B cell (primary cell): ENCODE measurements at places on chromosomes 13 and 19.
A peak's percentile ranks its signal among the peaks of the same experiment; 100 is the strongest.

DNA sequence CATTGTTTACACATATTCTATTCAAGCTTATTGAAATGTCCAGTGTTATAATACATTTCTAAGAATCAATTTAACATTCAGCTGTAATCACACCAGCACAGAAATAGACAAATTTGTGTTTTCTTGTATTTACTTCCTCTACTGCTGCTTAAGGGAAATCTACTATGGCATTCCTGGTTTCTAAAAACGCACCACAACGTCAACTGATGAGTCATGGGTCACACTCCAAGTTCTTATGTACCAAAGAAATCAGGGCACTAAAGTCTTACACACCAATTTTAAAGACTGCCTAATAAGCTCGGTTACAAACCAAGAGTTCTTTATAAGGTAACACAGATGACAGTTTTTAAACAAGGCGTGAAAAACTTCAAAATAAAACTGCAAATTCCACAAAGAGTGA, 13.2 kb downstream of the LNX2 start:
- H3K4me3 ChIP-seq, result no peak overlapping the region
- DNase-seq, result no peak
- no peaks in the 10 kb centered on the region for H3K4me1 ChIP-seq
- no peaks in the 10 kb centered on the region for H3K27me3 ChIP-seq
- H3K27ac ChIP-seq, result no peak overlapping the region

- no peaks in the 10 kb centered on the region for H3K36me3 ChIP-seq
- H3K4me3 ChIP-seq, result no peak overlapping the region
- no peaks in the 10 kb centered on the region for H3K27me3 ChIP-seq
Measured at GRCh38 chr19:23055501-23055900, 52.5 kb upstream of the ZNF728 start.

DNA sequence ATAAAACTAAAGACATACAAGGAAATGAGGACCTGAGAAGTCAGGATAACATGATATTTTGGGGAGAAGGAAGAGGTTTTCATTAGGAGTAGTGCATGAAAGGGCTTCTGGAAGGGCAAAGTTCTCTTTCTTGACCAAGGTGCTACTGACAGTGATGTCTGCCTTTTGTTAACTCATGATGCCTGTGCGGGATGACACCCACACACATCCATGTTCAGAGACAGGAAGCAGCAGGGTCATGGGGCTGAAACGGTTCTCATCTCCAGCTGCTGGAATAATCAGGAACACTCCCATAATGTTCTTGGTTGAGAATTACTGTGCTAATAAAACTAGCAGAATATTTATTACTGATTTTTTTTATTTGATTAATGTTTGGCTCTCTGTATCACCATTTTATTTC, 29.1 kb downstream of the KCNC3 start:
- no peak overlapping the region for H3K4me3 ChIP-seq
- no peaks in the 10 kb centered on the region for H3K4me1 ChIP-seq
- H3K27me3 ChIP-seq, result peaks cover 2% of the 10 kb centered on the region
- no peaks in the 10 kb centered on the region for H3K36me3 ChIP-seq

- H3K4me3 ChIP-seq, result no peak overlapping the region
- peaks cover 6% of the 10 kb centered on the region for H3K27me3 ChIP-seq
- no peak for DNase-seq
Measured at GRCh38 chr13:20297181-20297580, 65.1 kb upstream of the GJB6 start.

- no peak overlapping the region for H3K4me3 ChIP-seq
- DNase-seq, result no peak
- no peaks in the 10 kb centered on the region for H3K36me3 ChIP-seq
- peaks cover 20% of the 10 kb centered on the region for H3K27me3 ChIP-seq
- H3K27ac ChIP-seq, result no peak overlapping the region
Measured at GRCh38 chr19:45323671-45324081, 1.0 kb upstream of the CKM start.

DNA sequence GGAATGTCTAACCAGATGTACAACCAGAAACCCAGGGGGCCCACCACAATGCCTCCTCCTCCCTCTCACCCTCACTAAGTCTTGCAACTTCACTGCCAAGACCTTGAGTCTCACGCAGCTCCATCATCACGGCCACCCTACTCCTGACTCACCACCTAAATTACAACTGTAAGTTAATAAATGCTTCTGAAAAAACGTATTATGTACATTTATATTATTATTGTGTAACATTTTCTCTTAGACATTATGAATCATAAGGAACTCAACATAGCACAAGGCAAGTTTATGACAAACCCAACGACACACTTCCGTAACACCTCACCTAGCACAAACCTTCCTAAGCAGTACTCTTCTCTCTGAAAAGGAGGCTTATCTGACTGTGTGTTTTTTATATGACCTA, 20.7 kb downstream of the MIPEP start:
- H3K36me3 ChIP-seq, result no peaks in the 10 kb centered on the region
- no peaks in the 10 kb centered on the region for H3K27me3 ChIP-seq
- peaks cover 14% of the 10 kb centered on the region for H3K4me1 ChIP-seq

DNA sequence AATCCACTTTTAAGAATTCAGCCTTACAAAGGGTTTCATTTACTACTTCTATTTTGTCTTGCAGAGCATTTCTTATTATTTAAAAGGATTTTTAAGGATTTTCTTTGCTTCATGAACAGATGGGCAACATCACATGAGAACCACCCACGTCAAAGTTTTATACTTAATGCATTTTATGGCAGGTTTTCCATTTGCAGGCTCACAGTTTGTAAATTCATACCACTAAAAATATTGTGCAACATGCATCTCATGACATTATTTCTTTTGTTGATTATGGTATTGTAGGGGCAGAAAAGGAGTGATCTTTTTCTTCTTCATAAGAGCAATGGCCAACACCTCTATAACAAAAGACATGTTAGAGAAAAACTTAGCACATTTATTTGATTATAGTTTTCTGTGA, 554.0 kb upstream of the SPRY2 start:
- no peak for DNase-seq
- no peaks in the 10 kb centered on the region for H3K4me1 ChIP-seq
- H3K4me3 ChIP-seq, result no peak overlapping the region

GRCh38 chr19:14410091-14411051, 8.8 kb downstream of the DDX39A start:
- peak; percentile 60 for DNase-seq
- peaks cover 18% of the 10 kb centered on the region for H3K4me1 ChIP-seq

DNA sequence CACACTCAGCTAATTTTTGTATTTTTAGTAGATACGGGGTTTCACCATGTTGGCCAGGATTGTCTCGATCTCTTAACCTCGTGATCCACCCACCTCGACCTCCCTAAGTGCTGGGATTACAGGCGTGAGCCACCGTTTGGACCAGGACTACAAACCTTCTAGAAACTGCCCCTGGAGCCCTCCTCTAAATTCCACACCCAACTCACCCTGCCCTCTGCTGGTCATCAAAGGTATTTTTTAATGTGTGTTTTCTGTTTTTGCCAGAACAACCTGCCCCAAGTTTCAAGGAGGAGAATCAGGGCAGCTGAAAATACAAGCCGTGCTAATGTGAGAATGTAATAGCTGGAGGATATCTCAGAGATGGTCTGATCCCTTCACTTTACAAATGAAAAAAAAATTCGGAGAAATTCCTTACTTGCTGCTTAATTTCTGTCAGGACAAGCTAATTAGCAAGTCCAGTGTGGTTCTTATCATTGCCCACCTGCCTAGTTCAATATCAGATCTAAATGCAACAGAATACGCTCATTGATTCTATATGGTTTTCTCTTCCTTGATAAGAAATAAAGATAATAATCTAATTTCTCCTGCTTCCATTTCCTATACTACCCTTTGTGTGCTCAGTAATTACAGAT, 4.1 kb downstream of the ATP8A2 start:
- H3K27ac ChIP-seq, result no peak overlapping the region
- no peaks in the 10 kb centered on the region for H3K36me3 ChIP-seq
- peaks cover 33% of the 10 kb centered on the region for H3K27me3 ChIP-seq
- H3K4me1 ChIP-seq, result peaks cover 11% of the 10 kb centered on the region
- DNase-seq, result peak; percentile 64

- H3K4me3 ChIP-seq, result no peak overlapping the region
- H3K4me1 ChIP-seq, result no peaks in the 10 kb centered on the region
- no peak overlapping the region for H3K27ac ChIP-seq
- no peak for DNase-seq
- H3K27me3 ChIP-seq, result no peaks in the 10 kb centered on the region
- H3K36me3 ChIP-seq, result no peaks in the 10 kb centered on the region
Measured at GRCh38 chr19:28544451-28545261, 668.3 kb downstream of the UQCRFS1 start.

GRCh38 chr19:41529484-41530183, 46.3 kb upstream of the CEACAM21 start:
- H3K4me1 ChIP-seq, result peaks cover 46% of the 10 kb centered on the region
- no peak overlapping the region for H3K4me3 ChIP-seq
- no peaks in the 10 kb centered on the region for H3K36me3 ChIP-seq
- no peak overlapping the region for H3K27ac ChIP-seq
- DNase-seq, result no peak
